ENCODE measurements at places on chromosomes 5 and 9.
A peak's percentile ranks its signal among the peaks of the same experiment; 100 is the strongest.

GRCh38 chr5:138159666-138160065 lies 18.8 kb downstream of the BRD8 start:
- DNase-seq: no peak

DNA sequence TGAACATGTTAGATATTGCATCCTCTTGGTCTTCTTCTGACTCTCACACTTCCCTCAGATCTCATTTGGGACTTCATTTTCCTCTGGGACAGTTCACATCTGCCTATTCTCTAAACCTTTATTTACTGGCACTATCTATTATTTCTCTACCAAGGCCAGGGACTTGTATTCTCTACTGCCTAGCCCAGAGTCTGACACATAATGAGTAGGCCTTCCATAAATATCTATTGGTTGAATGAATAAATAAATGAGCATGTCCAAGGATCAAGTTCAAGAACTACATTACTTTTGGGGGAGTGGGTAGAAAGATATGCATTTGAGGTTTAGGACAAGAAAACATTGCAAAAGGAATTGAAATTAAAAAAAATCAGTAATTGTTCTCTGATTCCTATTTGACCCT lies 250.3 kb downstream of the TRIM32 start:
- DNase-seq: no peak

DNA sequence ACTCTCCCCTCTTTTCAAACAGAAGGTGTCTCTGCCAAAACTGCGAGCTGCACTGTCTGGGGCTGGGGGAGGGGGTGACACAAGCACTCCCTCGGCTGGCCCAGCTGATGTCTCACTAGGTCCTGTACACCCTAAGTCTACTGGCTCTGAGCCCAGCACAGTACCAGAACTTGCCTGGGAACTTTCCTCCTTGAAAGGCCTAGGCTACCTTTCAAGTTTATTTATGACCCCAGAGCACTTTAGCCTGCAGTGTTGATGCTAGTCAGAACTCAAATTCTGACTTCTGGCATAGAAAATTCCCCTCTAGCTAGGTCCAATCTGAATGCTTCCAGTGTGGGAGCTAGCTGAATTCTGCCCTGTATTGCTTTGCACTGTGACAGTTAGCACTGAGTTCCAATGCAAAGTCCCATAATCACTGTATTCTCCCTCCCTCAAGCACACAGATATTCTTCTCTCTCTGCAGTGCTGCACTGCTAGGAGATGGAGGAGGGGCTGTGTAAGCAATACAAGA lies 10.5 kb downstream of the LURAP1L start:
- DNase-seq: no peak

GRCh38 chr5:68405784-68406743 lies 190.5 kb downstream of the PIK3R1 start:
- no peak for DNase-seq

- DNase-seq: no peak
These were observed 34.6 kb upstream of the F2R start for GRCh38 chr5:76681287-76681686.

- no peak for DNase-seq
These were observed 297.0 kb downstream of the EFNA5 start for GRCh38 chr5:107373549-107374263.

DNA sequence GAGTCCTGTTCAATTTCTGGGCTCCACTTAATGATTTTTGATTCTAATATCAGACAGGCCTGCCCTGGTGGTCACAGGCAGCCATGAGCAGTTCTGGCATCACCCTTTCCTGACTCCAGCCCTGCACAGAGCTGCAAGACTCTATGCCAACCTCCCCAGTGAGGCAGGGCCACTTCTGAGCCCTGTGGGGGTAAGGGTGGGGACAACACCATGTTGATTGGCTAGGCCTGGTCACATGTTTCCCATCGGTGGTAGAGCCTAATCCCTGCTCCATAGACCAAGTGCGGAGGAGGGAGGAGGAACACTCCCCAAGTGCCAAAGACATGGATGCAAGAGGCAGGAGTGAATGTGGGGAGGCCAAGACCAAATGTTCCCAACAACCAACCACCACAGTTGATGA lies 134.6 kb downstream of the PHF2 start:
- no peak for DNase-seq

DNA sequence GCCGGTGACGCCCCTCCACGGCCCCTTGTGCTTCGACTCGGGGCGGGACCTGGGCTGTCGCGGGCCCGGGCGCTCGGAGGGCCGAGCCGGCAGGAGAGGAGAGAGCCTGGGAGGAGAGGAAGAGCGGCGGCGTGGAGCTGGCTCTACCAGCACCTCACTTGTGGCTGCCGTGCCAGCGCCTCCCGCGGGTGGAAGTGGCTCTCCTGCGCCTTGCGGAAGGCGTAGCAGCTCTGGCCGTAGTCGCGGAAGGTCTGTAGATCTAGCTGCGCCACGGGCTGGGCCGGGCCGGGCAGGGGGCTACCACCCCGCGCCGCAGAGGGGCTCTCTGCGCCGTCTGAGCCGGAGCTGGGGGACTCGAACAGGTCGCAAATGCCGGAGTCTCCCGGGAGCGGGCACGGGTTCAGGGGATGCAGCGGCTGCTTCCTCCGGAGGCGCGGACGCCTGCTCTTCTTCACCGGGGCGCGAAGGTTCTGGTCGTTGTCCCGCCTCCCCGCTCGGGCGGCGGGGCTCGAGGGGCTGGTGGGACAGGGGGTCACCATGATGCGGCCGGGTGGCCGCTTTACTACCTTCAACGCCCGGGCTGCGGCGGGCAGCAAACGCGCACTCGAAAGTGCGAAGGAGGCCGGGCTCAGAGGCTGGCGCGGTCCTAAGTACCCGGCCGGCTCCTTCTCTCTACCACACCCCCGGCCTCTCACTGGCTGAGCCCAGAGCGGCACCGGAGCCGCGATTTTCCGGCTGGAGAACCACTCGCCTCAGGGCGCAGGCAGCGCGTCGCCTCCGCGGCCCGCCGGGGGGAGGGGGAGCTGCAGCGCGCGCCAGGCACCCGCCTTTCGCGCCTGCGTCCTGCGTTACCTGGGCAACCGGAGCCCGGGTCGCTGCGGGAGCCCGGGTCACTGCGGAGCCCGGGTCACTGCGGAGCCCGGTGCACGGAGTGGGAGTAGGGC lies at the start of gene CCNO:
TSS of gene CCNO (minus strand) at position 624 of the 944 bp plus-strand sequence. CDS start at position 539, 85 bp downstream.
- DNase-seq: peak; percentile 90

DNA sequence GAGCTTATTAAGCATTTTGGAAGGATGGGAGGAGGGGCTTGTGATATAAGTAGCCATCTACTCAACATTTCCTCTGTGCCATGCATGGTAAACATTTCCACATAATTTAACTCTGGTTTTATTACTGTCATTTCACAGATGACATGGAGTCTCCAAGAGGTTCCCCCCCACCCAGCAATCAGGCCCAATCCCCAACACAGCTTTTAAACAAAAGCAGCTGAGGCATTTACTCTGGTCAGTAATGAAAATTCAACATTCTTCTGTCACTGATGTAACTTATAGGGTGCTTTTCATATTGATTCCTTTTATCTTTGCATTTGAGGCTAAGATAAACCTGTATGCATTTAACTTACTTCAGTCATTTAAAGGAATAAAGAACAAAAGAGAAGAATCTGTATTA lies 128.1 kb downstream of the COL23A1 start:
- no peak for DNase-seq

- no peak for DNase-seq
These were observed 77.0 kb upstream of the DAP start for GRCh38 chr5:10838038-10838437.

GRCh38 chr9:79390077-79390698 lies 181.6 kb upstream of the TLE4 start:
- no peak for DNase-seq

DNA sequence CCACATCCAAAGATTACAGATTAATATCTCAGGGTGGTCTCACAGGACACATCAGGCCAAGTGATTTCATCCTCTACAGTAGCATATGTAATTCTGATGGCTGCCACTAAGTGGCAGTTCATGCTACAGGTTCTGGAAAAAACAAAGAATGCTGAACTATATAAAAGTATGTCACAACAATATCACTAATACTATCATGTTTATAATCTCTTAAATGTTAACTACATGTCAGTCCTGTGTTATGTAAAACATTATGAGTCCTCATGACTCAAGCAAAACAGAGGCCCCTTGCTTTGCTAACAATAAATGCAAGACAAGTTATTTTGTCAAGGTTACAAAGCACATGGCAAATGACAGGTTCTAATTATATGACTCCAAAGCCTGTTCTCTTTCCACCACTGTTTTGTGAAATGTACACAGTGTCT lies 233.2 kb downstream of the FBXL17 start:
- peak; percentile 42 for DNase-seq

DNA sequence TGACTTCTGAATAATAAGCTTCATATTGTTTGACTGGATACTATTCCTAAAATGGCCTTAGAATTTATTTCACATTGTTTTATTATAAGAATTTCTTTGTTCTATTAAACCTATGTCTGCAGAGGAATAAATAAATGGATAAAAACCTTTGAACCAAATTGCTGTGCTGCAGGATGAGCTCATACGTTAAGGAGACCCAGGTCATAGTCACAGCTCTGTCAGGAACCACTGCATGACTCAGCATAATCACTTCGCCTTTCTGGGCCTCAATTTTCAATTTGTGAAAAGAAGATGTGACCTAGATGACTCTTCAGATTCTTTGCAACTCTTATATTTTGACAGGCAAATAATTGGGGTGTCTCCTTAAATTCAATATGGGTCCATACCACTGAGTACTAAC lies 36.7 kb upstream of the HMHB1 start:
- DNase-seq: no peak

DNA sequence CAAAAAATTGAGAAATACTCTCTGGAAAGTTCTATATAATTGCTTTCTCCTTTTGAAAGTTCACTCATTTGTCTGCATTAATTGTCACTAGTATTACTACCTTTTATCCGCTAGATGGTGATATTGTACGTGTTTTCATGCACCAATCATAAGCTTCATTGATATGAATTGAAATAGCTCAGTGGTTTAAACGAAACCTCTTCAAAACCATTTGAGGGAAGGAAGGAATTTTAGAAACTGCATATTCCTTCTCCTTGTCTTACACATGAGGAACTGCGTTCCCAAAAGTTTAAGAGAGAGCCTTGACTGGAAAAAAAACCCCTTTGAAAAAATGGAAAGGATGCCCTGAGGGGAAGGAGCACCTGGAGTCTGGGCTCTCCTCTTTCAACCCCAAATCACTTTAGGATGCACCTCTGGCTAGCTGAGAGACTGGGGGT lies 98.6 kb downstream of the YTHDC2 start:
- peak; percentile 50 for DNase-seq

DNA sequence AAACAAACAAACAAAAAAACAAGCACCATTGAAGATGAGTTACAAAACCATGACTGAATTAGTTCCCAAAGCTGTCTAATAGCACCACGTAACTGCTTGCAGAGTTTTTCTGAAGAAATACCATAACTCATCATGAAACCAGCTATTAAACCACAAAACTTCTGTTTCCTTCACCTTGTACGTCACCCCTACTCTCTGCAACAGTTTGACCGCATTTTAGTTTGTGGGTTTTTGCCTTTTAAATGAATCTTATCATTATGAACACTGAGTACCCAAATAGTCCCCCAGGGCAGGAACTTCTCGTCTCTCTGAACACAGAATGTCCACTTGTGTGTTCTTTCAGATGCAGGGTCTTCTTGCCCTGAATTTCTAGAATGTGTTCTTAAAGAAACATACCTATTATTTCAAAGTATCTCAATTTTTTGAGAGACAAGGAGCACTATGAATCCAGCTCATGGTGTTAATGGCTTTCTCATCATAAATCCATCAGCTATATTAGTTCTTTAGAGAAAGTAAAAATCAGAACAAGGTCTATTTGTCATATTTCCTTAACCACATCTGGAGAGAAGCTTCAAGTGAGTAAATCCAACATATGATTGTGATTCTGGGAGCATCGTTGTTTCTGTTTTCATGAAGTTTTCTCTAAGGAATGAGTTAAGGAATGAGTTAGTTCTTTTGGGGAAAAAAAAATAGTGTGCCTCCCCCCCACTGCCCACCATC lies 210.6 kb downstream of the AUH start:
- DNase-seq: no peak

DNA sequence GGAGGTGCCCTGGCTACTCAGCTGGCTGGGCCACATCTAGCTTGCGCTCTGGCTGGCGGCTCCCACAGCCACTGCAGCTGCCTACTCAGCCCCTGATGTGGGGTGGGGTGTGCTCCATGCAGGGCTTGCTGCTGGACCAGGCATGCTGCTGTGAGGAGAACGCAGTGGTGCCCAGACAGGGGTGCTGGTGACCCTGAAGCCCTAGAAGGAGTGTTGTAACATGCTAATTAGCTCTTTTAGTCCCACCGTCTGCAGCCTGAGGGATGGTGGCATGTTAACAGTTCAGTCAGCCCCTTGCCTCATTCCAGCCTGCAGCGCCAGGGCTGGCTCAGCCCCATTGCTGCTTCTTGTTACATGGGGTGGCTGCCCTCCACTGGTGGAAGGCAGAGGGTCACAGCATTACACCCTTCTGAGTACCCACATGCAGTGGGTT lies 642.3 kb downstream of the DMRTA1 start:
- peak; percentile 92 for DNase-seq

DNA sequence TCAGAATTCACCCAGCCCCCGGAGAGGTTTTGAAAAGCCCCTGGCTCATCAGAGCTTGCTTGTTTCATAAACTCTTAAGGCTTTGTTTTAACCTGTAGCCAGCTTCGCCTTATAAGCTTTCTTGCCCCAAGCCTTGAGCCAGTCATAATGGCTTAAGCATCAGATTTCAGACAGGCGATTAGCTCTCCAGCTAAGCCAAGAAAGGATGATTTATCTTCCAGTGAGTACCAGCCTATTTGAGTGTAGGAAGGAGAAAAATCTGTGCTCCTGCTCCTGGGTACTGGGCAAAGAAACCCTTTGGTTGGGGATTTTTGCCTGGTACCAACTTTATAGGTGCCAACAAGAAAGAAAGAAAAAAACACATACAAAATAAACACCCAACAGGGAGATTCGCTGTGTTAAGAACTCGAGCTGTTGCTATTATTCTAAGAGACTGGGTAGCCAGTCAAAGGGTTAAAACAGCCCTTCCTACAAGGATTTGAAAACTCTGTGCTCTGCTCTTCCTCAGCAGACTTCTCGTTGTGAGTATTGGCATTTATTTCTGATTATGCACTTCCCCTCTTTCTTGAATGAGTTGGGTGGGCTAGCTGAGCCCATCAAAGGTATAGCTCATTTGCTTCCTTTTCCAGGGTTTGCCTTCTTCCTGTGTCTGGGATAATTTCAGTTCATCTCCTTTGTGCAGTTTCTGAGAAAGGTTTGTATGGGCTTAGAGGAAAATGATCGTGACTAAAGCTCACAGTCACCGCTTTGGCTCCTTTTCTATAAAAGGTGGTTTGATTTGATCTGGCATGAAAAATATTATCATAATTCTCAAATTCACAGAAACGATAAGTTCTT lies 157.2 kb upstream of the DMRT1 start:
- DNase-seq: peak; percentile 76

GRCh38 chr5:38795986-38796741 lies 49.6 kb upstream of the OSMR start:
- DNase-seq: no peak

- DNase-seq: no peak
These were observed 502.6 kb upstream of the COX7C start for GRCh38 chr5:86115164-86115563.

DNA sequence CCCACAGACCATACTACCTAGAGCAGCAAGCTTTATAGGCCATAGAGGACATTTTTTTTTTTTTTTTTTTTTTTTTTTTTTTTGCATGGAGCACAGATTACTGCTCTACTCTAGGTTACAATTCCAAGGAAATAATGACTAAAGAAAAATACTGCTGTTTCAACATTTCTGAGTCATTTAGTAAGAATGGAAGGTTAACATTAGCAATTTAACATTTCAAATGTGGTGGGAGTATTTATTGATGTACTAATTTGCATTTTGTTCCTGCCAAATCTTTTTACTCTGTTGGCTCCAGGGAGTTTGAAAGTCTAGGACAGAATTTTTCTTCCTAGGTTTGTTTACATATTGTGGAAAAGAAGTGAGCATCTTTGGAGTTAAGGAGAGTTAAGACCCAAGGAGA lies 142.1 kb upstream of the CCDC152 start:
- DNase-seq: no peak

GRCh38 chr9:90853945-90854344 lies 52.3 kb downstream of the SYK start:
- DNase-seq: no peak

Measured in mesendoderm (in vitro differentiated cells).